ENCODE measurements at places on chromosomes 4 and X.

DNA sequence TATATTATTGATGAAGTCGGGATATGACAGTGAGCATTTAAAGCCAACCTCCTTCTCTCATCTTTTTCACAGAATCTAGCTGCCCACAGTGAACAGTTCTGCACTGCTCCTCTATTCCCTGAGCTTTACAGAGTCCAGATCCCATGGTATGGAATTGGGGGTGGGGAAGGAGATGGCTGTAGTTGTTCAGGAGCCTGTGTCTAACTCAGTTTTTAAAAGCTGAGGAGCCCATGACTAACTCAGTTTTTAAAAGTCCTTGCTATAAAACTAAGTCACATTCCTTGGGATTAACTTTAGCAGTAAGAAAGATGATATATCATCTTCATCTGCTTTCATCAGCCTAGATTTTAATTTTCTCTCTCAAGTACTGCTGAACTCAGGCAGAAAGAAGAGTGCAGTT lies 96.4 kb upstream of the STIM2 start:
- DNase-seq: no peak

DNA sequence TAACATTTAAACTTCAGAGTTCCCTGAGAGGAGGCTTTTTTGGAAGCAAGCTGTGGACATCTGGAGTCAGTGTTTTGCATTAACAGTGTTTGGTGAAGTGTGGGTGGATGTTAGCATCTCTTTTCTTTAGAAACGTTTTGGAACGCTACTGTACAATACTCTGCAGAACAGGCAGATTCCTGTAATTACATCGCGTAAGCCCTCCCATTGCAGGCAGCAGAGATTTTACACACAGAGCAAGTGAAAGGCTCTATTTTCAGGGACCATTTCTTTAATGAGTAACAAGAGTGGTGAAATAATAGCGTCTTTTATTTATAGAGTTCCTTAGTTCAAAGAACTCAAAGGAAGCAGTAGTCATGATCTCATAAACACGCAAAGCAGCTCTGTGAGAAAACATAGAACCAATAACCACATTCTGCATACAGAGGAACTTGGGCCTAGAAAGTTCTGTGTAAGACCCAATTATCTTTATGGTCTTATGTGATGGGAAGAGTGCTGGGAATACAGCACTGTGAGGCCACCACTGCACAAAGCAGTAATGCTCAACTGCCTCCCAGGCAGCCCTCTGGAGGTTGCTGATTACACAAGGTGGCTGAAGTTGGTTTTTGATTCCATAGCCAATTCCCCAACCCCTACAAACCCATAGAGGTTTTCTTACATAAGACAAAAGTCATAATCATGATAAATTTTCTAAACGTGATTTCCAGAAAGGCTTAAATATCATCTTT lies 298.7 kb upstream of the EPHA5 start:
- DNase-seq: no peak

- no peak for DNase-seq
Observed at GRCh38 chr4:148800940-148801339, 358.7 kb upstream of the NR3C2 start.

DNA sequence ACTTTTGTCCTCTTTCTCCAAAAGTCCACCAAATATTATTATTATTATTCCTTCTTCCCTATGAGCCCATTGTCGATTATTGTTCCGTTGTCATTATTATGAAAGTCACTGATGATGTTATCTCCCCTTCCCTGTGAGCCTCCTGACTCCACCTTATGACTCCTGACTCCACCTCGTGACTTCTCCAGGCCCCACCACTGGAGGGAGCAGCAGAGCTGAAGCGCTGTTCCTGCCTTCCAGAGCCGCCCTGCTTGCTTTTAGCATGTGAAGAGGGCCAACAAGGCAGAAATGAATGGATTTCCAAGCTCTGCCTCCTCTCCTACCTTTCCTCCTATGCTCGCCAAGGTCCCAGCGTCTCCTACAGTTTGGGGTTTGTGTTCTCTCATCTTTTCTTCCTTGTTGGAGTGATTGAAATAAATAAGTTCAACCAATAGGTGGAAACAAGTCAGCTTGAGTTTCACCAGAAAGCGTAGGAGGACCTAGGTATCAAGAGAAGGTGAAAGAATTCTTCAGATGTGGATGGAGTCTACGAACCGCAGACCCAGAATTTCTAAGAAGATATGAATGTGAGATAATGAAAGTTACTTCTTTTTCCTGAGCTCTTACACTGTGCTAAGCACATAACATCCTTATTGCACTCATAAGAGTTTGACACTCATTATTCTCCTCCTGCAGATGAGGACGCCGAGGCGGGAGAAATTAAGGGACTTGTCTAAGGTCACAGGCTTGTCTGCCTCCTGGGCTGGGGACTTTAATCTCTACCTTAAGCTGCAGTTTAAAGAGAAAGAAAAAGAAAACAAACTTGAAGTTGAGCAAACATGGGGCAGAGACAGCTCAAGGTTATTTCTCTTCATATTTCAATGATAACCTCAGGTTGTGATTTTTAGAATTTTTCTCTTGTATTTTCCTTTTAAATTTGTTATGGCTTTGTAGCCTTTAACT lies 26.1 kb downstream of the IGSF1 start:
- DNase-seq: no peak

- no peak for DNase-seq
Observed at GRCh38 chr4:131248314-131248713, 1900.8 kb upstream of the PCDH10 start.

DNA sequence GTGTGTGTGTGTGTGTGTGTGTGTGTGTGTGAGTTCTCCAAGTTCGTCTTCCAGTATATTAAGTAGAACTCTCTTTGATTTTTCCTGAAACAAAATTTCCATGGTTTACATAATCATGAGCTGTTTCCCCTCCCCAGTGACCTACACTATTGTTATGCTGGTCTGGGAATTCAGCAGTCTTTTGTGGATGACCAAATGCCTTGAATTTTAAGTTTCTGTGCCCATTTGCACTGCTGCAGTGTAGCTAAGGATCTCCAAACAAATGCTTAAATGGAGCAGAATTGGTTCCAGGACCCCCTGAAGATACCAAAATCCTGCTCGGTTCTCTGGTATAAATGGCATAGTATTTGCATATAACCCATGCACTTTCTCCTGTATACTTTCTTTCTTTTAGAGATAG lies 77.2 kb upstream of the SLC34A2 start:
- DNase-seq: no peak

GRCh38 chr4:94274912-94275311 lies 67.2 kb downstream of the SMARCAD1 start:
- no peak for DNase-seq

GRCh38 chr4:106996490-106996889 lies 39.6 kb downstream of the DKK2 start:
- DNase-seq: no peak

- no peak for DNase-seq
Observed at GRCh38 chr4:47642191-47642830, 157.2 kb downstream of the ATP10D start.

DNA sequence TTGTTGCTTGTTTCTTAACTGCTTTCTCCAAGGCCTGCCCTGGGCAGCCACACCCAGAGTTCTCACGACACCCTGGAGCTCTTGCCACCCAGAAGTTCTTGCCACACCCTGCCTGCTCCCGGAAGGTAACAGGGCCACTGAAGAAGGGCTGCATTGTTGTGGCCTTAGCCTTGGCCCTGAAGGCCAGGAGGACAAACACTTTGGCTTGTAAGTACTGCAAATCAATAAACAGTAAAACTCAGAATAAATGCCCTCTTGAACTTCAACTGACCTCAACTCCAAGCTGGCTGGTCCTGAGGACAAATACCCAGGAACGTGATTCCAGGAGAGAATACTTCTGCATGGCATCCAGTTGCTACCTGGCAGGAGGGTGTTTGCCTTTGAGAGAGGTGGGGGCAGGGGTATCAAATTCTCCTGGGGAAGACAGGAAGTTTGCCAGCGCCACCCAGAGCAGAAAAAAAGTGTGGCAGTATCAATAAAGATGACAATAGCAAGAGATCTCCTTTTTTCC lies 54.1 kb downstream of the TLR10 start:
- DNase-seq: no peak

Data from NCI-H1930 (cell line).